Cerebellar nuclear complex (tissue), 1 donor: ENCODE measurements at places on chromosomes 4 and X.

DNA sequence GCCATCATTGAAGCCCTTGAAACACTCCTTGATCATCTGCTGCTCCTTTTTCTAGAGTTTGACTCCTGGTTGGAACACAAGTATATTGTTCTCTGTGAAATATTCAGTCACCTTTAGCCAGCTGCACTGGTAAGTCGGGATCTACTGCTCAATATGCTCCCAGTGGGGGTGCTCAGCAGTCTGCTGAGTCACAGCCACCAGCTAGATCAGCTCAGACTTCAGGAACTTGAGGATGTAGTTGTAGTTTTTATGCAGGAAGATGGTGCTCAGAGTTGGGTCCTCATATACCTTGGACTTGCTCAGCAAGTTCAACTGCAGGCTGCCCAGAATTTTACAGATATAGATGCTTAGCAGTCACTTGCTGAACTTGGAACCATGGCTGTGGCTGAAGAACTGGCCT lies 202.5 kb upstream of the RPL34 start:
- DNase-seq, result no peak

DNA sequence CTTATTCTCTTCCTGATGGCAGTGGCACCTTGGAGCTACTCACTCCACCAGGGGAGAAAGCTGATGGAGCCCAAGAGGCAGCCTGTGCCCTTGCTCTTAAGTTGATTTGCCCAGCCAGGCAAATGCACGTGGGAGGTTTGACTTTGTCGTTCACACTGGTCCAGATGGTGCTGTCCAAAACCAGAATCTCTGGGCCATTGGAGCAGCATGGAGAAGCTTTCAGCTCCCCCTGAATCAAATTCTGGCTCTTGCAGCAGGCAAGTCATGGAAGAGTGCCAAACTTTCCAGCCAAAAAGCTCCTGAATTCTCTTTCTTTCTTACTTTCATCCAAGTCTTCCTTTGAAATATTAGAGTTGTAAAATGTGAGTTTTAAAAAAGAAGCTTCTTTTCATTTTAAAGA lies 970.4 kb downstream of the RPA4 start:
- no peak for DNase-seq

DNA sequence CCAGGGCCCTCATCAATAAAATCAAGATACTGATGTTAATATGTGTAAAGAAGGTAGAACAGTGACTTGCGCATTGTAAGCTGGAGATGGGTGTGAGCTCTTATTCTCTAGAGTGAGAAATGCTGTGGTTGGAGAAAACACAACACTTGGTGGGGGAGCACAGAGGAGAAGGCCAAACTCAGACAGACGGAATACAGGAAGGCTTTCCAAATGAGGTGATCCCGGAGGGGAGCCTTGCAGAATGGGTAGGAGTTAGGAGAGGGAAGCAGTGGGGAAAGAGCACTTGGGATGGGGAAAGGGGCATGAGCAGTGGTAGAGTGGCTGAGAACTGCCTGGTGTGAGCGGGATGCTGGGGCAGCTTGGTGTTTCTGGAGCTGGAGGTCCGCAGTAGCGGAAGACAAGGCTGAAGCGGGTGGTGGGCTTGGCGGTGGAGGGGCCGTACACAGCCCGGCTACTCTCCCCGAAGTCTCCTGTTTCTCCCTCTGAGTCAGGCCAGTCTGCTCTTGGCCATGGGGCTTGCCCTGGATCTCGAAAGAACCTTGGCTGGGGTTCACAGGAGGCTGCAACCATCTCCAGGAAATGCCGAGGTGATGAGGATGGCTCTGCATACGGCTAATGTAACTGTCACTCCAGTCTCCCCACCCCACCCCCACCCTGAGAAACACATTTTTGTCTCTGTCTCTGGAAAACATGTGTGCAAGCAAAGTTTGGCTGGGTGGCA lies 11.3 kb upstream of the PLAC1 start:
- no peak for DNase-seq

GRCh38 chrX:30224536-30224935 lies 5.9 kb upstream of the MAGEB3 start:
- DNase-seq, result no peak

- DNase-seq, result no peak
Measured at GRCh38 chr4:139866276-139866962, 200.8 kb downstream of the MGST2 start.

- DNase-seq, result no peak
Measured at GRCh38 chrX:54950730-54951375, 30.2 kb downstream of the TRO start.

DNA sequence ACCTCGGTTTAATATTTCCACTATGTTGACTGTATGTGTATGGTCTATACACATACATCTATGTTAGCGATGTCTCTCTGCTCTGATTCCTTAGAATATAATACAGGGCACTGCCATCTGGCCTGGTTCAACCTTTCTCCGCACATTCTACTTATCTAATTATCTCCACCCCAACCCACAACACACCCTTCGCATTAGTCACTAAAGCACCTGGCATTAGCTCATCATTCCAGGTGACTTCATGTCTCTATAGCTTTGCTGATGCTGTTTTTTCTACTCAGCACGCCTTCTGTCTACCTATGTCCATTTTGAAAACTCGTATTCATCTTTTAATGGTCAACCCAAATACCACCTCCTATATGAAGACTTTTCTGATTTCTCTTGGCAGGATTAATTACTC lies 425.2 kb upstream of the RASGEF1B start:
- DNase-seq, result no peak

GRCh38 chrX:100611951-100612350 lies 24.7 kb downstream of the TSPAN6 start:
- no peak for DNase-seq

- DNase-seq, result no peak
Measured at GRCh38 chr4:116982656-116983055, 102.7 kb downstream of the TRAM1L1 start.

GRCh38 chrX:29071525-29072320 lies 484.5 kb downstream of the IL1RAPL1 start:
- no peak for DNase-seq

- no peak for DNase-seq
Measured at GRCh38 chr4:28621591-28621990, 1761.0 kb downstream of the STIM2 start.

DNA sequence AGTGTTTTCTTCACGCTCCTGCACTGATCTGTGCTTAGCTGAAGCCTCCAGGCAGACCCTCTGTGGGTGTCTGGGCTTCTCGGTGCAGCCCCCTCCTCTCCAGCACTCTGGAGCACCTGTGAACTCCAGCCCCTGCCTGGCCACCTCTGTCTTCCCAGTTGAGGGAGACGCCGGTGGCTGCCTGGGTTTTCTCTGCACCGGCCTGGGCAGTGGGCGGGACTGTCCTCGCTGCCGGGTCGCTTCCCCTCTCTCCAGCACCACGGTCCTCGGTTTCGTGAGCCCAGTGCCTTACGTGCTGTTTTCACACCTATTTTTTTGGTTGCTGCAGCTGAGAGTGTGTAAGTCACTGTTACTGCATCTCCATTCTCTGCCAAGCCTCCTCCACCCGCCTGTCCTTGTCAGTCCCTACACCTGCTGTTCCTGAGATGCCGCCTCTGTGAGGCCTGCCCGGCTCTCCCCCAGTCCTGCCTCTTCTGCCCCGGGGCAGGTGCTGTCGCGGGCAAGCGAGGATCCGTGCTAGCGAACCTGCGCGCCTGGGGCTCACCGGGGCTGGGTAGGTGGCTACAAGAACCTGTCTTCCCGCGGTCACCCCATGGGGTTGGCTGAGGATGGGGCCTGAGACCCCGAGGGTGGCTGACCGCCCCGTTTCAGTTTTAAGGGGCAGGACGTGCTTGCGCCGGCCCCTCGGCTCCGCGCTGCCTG lies 2.4 kb upstream of the FGFRL1 start:
- DNase-seq, result no peak

- no peak for DNase-seq
Measured at GRCh38 chr4:8592366-8593263, at the start of gene CPZ. TSS of gene CPZ (plus strand) at chr4:8592765. CDS start at chr4:8592834, 69 bp downstream.

- no peak for DNase-seq
Measured at GRCh38 chr4:169583563-169583962, 28.8 kb downstream of the NEK1 start.

GRCh38 chr4:141731481-141731880 lies 95.1 kb downstream of the IL15 start:
- DNase-seq, result no peak

DNA sequence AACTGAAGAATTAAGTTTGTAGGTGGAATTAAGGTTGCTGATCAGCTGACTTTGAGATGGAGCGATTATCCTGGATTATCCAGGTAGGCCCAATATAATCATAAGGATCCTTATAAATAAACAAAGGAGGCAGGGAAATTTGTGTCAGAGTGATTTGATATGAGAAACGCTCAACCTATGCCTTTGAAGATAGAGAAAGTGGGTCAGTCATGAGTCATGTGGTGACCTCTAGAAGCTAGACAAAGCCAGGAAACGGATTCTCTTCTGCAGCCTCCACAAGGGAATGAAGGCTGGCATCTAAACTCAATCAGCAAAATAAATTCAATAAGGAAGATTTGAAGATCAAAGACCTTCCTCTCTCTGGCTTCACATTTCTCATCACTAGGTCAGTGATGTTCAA lies 41.5 kb upstream of the SMIM10 start:
- DNase-seq, result no peak

GRCh38 chr4:38015886-38016515 lies 55.8 kb downstream of the PTTG2 start:
- no peak for DNase-seq

GRCh38 chr4:20591571-20591970 lies 108.7 kb upstream of the PACRGL start:
- no peak for DNase-seq

DNA sequence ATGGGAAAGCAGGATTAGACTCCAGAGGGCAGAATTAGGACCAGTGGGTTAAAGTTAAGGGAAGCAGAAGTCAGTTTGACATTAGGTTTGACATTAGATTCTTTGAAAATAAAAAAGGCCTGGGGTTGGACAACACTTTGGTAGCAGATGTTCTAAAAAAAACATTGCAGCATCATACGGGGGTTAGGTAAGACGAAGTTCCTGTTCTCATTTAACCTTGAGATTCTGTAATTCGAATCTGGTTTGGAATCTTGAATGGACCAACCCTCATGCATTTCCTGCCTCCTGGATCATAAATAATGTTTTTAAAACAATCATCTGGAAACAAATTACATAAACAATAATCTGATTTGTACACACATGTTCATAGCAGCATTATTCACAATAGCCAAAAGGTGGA lies 181.0 kb downstream of the SHROOM3 start:
- DNase-seq, result no peak

- no peak for DNase-seq
Measured at GRCh38 chrX:41472231-41472815, 25.2 kb downstream of the NYX start.

DNA sequence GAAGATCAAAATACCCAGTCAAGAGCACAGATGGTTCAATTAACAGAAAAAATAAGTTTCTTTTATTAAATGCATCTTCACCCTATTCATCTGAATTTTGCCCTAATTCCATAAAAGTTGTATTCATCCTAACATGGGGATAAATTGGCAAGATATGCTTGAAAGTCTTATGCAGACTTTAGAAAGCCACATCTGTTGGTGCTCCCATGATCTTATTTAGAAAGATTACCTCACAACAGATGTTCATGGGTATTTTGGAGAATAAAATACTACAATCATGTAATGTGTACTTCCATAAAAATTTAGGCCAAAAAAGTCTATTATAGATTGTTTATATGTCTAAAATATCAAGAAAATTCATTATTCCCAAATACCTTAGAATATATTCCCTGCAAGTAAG lies 510.3 kb downstream of the TECRL start:
- DNase-seq, result no peak
